OCI-M1 (cell line): ENCODE measurements at places on chromosomes 12 and 14.

GRCh38 chr14:97866195-97866594 is 1069.0 kb downstream of the VRK1 start:
- no peak for DNase-seq

- no peak for DNase-seq
Observed at GRCh38 chr12:93780101-93780641, 103.0 kb downstream of the CRADD start.

DNA sequence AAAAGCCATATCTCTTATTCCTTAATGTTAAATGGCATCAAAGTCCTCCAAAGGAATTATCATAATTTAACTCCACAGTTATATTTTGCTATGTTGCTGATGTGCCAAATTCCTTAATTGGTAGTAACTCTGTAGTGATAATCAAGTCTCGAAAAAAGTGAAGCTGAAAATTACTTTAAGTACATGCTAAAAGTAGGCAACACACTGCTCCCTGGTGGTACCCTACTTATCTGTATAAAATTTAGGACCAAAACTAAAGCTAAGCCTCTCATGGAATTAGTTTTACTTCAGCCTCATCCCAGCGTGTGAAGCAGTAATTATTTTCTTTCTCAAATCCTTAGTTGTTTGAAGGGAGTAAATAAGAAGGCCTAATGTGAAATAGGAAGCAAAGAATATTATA is 132.8 kb downstream of the TTLL5 start:
- DNase-seq: no peak

GRCh38 chr12:111443586-111443985 is 37.9 kb downstream of the SH2B3 start:
- no peak for DNase-seq

- DNase-seq: no peak
Observed at GRCh38 chr12:90954921-90955320, at the start of gene CCER1. Gene CCER1, minus strand, starts transcription at chr12:90955176. Its CDS starts 434 bp downstream, at chr12:90954742.

DNA sequence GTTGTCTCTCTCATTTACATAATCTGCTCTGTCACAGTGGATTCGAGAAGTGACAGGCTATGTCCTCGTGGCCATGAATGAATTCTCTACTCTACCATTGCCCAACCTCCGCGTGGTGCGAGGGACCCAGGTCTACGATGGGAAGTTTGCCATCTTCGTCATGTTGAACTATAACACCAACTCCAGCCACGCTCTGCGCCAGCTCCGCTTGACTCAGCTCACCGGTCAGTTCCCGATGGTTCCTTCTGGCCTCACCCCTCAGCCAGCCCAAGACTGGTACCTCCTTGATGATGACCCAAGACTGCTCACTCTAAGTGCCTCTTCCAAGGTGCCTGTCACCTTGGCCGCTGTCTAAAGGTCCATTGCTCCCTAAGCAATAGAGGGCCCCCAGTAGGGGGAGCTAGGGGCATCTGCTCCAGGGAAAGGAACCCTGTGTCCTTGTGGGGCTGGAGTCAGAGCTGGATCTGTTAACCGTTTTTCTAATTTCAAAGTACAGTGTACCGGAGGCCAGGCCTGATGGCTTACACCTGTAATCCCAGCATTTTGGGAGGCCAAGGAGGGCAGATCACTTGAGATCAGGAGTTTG is 5.1 kb downstream of the ERBB3 start:
- DNase-seq: peak; percentile 56

DNA sequence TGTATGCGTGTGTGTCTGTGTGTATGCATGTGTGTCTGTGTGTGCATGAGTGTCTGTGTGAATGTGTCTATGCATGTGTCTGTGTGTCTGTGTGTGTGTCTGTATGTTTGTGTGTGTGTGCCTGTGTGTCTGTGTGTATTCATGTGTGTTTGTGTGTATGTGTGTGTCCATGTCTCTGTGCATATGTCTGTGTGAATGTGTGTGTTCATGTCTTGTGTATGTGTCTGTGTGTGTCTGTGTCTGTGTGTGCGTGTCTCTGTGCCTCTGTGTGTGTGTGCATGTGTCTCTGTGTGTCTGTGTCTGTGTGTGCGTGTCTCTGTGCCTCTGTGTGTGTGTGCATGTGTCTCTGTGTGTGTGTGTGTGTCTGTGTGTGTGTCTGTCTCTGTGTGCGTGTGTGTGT is 82.4 kb downstream of the NINJ2 start:
- DNase-seq: no peak
